Midbrain (tissue), 1 donor: ENCODE measurements at places on chromosomes 3 and 15.
A peak's percentile ranks its signal among the peaks of the same experiment; 100 is the strongest.

DNA sequence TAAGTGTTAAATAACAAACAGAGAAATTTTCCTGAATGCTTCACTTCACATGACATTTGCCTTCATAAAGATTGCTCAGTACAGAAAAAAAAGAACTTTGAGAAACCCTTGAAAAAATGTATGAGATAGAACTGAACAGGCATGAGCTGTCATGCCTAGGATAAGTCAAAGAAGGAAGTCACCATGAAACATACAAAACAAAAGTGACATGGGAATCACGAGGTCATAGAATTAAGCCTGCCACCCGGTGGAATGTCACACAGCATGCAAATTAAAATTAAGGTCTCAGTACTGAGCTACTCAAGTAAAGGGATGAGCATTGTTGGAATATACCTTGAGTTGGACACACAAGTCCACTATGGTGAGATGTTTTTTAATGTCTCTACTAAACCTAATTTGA is 652.5 kb upstream of the NECTIN3 start:
- no peak for DNase-seq

- no peak for DNase-seq
Observed at GRCh38 chr3:43782541-43782940, 91.8 kb downstream of the ABHD5 start.

GRCh38 chr3:52721002-52721729 is 15.3 kb downstream of the SPCS1 start:
- DNase-seq: peak; percentile 14

GRCh38 chr15:59491062-59491461 is 53.1 kb downstream of the FAM81A start:
- peak; percentile 21 for DNase-seq

DNA sequence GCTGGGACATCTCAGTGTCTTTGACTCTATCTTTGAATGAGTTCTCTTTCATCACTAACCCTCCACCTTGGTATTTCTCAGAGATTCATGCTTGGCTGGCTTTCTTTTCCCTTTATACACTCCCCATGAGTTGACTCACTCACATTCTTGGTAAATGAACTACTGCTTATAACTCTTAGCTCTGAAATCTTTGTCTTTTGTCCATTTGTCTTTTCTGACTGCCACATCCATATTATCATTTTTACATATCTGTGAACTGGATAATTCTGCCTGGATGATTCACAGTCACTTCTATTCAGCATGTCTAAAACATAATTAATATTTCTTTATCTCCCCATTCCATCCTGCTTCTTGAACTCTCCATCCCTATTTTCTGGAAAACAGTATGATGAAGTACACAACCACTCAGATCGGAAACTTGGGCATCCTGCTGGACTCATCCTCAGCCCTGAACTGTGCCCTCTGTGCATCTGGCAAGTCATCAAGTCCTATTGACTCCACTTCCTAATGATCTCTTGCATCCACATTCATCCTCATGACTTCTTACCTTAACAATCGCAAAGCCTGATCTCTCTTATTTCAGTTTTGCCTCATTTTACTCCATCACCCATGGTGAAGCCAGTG is 66.9 kb downstream of the KCNAB1 start:
- DNase-seq: no peak

- peak; percentile 78 for DNase-seq
Observed at GRCh38 chr3:50299929-50300680, 900 bp upstream of the HYAL3 start.

GRCh38 chr3:186520431-186520830 is 23.7 kb downstream of the CRYGS start:
- DNase-seq: no peak

GRCh38 chr3:111610189-111610588 is 15.0 kb upstream of the ZBED2 start:
- no peak for DNase-seq

DNA sequence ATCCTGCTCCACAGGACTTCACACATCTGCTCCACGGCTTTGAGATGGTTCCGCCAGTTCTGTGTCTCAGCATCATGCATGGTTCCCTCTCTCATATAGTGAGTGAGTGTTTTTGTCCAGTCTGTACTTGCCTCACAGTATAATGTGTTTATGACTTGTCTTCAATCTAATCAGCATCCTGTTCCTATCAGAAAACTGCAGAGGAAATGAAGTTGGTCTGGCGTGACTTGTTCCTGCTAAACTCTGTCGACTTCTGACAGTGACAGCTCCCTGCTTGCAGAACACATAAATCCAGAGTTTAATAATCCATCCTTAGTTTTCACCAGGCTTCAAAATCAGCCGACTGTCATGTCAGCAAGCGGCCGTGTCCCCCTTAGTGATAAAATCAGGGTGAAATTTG is 222.3 kb downstream of the SLCO3A1 start:
- DNase-seq: no peak

GRCh38 chr3:119619094-119619493 is 21.4 kb downstream of the PLA1A start:
- no peak for DNase-seq

GRCh38 chr3:112775011-112775742 is 71.5 kb downstream of the CD200R1L start:
- DNase-seq: no peak

- peak; percentile 10 for DNase-seq
Observed at GRCh38 chr3:149618151-149619123, 39.4 kb downstream of the WWTR1 start.

DNA sequence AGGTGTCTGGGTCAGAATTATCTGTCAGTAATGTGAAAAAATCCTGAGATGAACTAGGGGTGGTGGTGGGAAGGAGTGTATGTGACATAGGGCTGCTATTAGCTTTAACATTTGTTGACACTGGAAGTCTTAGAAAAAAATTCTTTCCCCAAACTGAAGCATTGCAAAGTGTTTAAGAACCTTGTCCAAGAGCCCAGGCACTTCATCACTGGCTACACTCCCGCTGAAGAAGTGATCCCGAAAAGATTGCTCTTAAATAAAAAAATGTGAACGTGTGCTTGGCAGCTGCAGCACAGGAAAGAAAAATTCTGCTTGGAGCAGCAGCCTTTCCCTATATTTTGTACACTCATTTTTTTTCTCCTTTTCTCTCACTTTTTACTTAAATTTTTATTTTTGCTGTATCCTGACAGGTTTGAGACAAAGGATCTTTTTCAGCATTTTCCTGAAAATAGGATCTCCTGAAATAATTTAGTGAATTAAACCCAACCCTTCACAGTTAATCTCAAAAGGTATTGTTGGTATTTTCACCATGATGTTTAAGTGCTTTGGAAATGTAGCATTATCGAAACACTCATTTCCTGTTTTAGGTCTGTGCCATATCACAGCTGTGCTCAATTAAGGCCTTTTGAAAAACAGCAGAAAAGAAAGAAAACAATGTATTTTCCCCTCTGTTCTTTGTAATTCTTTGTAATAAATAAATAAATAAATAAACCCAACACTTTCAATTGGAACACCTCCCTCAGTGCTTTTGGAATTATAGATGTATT is 477.6 kb downstream of the ZNF385D start:
- DNase-seq: no peak

DNA sequence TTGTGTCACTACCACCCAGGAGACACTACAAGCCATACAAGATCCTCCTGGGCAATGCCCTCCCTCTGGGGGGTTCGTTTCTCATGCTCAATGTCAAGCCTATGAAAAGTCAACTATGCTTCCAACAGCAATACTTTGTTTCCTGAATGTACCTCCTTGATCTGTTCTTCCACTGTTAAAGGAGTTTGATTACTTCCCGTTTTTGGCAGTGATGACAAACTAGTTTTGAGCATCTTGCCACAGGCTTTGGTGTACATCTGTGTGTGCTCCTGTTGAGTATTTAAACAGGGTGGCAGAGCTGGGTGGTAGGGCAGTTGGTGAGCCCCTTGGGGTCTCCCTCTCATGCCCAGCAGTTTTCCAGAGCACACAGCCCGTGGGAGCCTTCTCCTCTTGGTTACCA is 81.4 kb downstream of the IL12A start:
- DNase-seq: no peak

DNA sequence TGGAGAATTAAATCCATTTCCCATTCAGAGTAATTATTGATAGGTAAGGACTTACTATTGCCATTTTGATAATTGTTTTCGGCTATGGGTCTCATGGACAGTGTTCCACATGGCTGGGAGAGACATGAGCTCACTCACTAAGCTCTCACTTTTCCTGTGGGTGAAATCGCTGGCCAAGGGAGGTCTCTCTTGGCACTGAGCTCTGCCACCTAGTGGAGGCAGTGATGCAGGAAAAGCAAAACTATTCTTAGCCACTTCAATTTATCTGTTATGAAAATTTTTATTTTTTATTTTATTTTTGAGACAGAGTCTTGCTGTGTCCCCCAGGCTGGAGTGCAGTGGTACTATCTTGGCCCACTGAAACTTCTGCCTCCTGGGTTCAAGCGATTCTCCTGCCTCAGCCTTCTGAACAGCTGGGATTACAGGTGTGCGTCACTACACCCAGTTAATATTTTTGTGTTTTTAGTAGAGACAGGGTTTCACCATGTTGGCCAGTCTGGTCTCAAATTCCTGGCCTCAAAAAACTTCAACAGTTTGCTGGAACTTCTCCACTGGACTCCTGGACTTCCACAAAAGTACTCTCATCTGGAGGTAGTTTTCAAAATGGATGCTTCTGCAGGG is 4.7 kb upstream of the RNF13 start:
- peak; percentile 85 for DNase-seq

GRCh38 chr3:133930341-133930933 is 34.8 kb upstream of the RAB6B start:
- peak; percentile 44 for DNase-seq

GRCh38 chr3:12891391-12891984 is 50.1 kb upstream of the RPL32 start:
- no peak for DNase-seq

- no peak for DNase-seq
Observed at GRCh38 chr3:31659246-31659645, 126.5 kb downstream of the STT3B start.

GRCh38 chr3:11381563-11381962 is 109.4 kb downstream of the ATG7 start:
- DNase-seq: no peak

DNA sequence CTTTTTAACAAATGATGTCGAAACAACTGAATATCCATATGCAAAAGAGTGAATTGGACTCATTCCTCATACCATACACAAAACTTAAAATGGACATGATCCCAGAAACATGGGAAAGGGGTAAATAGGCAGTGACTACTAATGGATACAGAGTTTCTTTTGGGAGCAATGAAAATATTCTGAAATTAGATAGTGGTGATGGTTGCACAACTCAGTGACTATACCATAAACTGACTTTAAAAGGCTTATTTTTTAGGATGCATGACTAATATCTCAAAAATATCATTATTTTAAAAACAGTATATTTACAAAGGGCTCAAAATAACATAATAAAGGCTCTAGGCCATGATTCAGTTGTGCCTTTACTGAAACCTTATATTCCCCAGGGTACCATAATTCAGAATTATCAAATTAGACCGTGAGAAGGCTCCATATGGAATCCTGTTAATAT is 16.3 kb upstream of the ATP13A3 start:
- DNase-seq: no peak

- no peak for DNase-seq
Observed at GRCh38 chr3:184766555-184767261, 45.3 kb upstream of the VPS8 start.

DNA sequence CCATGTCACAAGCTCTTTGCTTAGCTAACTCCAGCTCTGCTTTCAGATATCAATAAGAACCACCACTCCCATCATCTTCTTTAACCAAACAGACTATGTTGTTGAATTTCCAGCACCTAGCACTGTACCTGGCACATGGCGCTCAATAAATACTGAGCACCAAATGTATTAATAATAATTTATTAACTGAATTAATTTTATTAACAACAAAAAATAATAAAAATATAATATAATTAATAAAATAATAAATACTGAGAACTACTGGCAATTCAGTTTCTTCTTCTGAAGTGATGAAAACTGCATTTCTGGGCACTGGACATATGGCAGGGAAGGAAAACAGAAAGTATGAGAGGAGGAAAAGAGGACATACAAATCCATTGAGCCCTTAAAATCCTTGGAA is 263.9 kb downstream of the ZMAT3 start:
- no peak for DNase-seq

- no peak for DNase-seq
Observed at GRCh38 chr3:187802928-187803259, 57.6 kb upstream of the BCL6 start.

DNA sequence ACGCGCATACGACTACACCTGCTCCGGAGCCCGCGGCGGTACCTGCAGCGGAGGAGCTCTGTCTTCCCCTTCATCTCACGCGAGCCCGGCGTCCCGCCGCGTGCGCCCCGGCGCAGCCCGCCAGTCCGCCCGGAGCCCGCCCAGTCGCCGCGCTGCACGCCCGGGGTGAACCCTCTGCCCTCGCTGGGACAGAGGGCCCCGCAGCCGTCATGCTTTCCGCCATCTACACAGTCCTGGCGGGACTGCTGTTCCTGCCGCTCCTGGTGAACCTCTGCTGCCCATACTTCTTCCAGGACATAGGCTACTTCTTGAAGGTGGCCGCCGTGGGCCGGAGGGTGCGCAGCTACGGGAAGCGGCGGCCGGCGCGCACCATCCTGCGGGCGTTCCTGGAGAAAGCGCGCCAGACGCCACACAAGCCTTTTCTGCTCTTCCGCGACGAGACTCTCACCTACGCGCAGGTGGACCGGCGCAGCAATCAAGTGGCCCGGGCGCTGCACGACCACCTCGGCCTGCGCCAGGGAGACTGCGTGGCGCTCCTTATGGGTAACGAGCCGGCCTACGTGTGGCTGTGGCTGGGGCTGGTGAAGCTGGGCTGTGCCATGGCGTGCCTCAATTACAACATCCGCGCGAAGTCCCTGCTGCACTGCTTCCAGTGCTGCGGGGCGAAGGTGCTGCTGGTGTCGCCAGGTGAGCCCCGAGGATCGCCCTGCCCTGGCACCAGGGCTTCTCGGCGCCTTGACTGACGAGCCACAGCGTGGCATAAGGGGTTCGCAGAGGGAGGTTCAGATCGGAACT is 420 bp downstream of the SLC27A2 start:
- no peak for DNase-seq
